Upper lobe of right lung (tissue), 1 donor: ENCODE measurements at places on chromosomes 3 and 15. TPM values are rescaled to one million over a fixed set of nuclear protein-coding genes. Genes with fewer than 3 reads are reported as not detected.
A peak's percentile ranks its signal among the peaks of the same experiment; 100 is the strongest.

The PRSS50 gene
- 0.20 TPM for total RNA-seq

The IGSF10 gene
- total RNA-seq, result 32.4 TPM

The GBE1 gene
- 29.2 TPM for total RNA-seq

The MST1 gene
- 23.7 TPM for total RNA-seq

The VEPH1 gene
- 139 TPM for total RNA-seq

The LRRIQ4 gene
- 0.29 TPM for total RNA-seq

The COL7A1 gene
- 3.7 TPM for total RNA-seq

The CSPG5 gene
- total RNA-seq, result 5.4 TPM

The UBAP1L gene
- total RNA-seq, result 4.9 TPM

The ZBED2 gene
- total RNA-seq, result 6.4 TPM

The TMEM212 gene
- not detected for total RNA-seq

- DNase-seq, result no peak
Measured at GRCh38 chr15:65201918-65202317, 9.4 kb downstream of the CILP start.

- no peak for DNase-seq
Measured at GRCh38 chr3:142646020-142646785, 50.0 kb downstream of the PLS1 start.

DNA sequence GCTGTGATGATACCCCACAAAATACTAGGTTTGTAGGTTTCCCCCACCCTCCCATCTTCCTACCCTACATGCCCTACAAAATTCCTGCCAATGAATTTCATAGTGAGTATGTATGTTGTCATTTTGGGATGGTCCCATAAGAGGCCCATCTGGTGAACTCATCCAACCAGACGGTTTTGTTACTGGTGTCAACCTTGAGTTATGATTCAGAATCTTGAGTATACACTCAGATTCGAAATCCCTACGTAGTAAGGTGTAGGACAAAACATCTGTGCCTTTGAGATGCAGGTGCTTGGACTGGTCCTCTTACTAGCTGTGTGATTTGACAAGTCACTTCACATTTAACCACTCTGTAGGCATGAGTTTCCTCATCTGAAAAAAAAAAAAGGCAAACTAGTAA, 3.6 kb downstream of the SIAH2 start:
- no peak for DNase-seq

- DNase-seq, result no peak
Measured at GRCh38 chr15:74207652-74208440, 5.3 kb upstream of the STRA6 start.

DNA sequence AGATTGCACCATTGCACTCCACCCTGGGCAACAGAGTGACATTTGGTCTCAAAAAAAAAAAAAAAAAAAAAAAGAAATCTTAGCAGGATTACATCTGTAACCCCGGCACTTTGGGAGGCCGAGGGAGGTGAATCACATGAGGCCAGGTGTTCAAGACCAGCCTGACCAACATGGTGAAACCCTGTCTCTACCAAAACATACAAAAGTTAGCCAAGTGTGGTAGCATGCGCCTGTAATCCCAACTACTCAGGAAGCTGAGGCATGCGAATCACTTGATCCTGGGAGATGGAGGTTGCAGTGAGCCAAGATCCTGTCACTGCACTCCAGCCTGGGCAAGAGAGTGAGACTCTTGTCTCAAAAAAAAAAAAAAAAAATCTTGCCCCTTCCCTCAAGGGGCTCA, 40.4 kb downstream of the LIPC start:
- DNase-seq, result no peak

- DNase-seq, result no peak
Measured at GRCh38 chr3:183466575-183466974, 38.2 kb upstream of the MCF2L2 start.

GRCh38 chr3:28906561-28907310, 374.1 kb upstream of the RBMS3 start:
- DNase-seq, result no peak

GRCh38 chr3:123843668-123844067, 40.5 kb downstream of the MYLK start:
- no peak for DNase-seq

GRCh38 chr3:189149203-189149602, 22.6 kb upstream of the TPRG1 start:
- no peak for DNase-seq

- no peak for DNase-seq
Measured at GRCh38 chr15:80494756-80495155, 90.6 kb downstream of the ARNT2 start.

GRCh38 chr3:31968369-31968926, 12.6 kb downstream of the OSBPL10 start:
- DNase-seq, result no peak

DNA sequence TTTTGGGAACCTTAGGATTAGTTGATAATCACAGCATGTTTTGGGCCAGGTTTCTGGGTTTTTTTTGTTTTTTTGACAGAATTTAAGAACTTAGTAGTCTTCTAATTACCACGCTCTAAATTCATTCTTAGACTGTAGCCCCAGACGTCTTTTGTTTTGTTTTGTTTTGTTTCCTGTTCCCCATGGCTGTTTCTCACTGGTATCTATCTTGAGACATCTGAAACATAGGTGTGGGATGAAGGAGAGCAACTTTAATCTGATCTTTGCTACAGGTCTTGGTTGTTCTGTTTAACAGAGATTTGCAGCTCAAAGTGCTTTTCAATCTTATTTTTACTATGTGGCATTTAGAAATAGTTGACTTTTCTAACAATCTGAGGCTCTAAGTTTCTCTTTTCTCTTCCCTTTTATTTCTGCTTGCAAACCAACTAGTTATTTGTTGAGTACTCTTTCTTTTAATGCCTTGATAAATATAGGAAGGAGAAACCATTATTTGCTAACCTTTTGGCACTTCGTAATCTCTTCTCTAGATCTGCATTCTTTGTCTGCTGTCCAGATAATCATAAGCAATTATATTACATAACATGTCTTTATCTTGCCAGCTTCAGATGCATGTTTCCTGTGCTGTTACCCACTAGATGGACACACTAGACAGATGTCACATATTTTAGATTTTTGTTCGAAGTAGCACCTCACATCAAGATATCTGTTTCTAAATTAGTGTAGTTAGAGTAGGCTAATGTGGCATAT, 40.9 kb downstream of the FBXL2 start:
- no peak for DNase-seq

GRCh38 chr15:31387479-31388118, 61.0 kb downstream of the KLF13 start:
- no peak for DNase-seq

- DNase-seq, result no peak
Measured at GRCh38 chr3:154137036-154137435, 15.8 kb downstream of the ARHGEF26 start.

DNA sequence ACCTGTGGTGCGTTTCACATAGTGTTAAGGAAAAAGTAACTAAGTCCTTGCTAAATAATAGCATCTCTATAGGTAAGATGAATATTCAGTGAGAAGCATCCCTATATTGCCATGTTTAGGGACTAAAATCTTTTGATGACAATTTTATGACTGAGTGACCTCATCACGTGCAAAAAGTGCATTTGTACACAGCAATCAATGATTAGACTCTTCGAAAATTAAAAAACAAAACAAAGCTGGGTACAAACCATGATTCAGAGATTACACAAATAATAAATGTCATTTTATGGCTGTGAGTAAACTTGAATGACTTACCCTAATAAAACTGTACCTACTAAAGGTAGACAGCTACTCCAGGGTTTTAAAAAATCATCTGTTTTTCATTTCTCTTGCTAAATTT, 505.3 kb downstream of the FOXP1 start:
- no peak for DNase-seq

- DNase-seq, result no peak
Measured at GRCh38 chr3:149080011-149080698, 6.2 kb downstream of the HLTF start.

DNA sequence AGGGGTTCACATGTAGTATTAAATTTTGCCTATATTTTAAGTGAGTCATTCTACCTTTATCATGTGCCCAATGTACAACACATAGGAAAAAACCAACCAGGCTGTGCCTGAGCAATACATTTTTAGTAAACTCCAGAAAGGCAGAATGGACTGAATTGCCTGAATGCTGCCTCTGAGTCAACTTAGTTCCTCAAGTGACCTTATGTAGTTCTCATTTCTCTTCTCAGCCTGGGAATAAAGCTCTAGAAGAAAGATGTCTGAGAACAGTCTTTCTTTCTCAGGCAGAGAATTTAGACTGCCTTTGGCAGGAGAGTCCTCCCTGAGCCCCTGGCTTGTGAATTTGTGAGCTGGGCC, 13.0 kb downstream of the ST3GAL6 start:
- DNase-seq, result no peak

DNA sequence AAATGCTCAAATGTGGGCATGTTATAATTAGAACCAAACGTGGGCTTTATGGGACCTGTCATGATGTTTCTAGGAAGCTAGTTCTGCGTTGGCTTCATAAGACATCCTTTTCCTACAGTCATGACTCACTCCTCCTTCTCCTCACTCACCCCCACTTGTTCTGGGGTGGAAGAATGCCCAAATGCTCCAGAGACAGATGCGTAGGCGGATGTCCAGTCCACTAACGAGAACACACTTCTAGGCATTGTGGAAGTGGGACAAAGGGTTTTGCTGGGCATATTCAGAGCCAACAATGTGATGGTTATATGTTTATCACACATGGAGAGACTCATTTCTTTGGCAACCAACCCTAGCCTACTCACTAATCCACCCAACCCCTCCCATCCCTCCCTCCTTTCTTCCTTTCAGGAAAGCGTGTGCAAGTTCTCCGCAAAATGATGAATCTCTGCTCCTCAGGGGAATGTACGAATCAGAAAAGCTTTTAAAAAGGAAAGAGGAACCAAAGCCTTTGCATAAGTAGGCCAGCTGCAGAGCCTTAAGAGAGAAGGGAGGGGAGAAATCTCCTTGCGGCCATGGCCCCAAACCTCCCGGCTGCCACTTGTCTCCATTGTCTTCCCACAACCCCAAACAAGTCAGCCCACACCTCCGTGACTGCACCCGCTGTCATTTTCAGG, 123.0 kb upstream of the SPRED1 start:
- peak; percentile 65 for DNase-seq

DNA sequence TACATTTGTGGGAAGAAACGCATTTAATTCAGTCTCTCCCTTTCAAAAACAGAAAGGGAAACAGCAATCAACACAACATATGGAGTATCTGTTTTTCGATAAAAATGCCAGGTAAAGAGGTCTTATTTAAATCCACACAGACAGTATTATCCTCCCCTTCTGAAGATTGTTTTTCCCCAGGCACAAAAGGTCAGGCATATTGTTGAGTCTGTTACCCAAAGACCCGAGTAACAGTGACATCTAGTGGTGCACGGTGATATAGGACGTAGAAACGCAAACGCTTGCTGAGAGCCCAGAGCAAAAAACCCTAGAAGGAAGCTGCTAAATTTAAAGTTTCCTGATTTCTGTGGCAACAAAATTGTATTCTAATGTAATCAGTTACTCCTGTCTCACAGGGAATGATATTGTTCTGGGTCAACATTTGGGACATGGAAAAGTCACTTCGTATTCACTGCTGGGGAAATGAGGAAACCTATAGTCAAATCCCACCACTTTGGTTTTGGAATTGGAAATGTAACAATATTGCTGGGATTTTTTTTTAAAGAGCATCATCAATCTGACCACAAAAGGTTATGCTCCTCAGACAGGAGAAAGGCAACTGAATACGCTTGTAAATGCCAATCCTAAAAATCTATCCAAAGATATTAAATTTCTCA, 312.7 kb upstream of the CCDC54 start:
- no peak for DNase-seq

DNA sequence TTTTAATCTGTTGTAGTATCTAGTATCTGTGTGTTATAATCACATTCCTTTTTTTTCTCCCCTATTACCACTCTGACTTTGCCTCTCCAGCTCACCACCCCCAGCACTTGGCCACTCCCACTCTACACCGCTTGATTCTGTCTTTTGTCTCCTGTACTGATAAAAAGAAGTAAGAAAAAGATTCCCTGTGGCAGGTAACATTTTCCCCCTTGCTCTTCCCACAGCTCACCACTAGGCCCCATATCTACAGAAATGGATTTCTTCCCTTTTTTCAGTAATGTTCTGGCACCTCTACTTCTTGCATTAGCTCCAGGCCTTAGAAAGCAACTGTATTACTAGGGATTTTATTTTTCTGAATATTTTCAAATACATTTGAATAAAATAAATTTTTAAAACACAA, 25.6 kb downstream of the KCNH8 start:
- no peak for DNase-seq

DNA sequence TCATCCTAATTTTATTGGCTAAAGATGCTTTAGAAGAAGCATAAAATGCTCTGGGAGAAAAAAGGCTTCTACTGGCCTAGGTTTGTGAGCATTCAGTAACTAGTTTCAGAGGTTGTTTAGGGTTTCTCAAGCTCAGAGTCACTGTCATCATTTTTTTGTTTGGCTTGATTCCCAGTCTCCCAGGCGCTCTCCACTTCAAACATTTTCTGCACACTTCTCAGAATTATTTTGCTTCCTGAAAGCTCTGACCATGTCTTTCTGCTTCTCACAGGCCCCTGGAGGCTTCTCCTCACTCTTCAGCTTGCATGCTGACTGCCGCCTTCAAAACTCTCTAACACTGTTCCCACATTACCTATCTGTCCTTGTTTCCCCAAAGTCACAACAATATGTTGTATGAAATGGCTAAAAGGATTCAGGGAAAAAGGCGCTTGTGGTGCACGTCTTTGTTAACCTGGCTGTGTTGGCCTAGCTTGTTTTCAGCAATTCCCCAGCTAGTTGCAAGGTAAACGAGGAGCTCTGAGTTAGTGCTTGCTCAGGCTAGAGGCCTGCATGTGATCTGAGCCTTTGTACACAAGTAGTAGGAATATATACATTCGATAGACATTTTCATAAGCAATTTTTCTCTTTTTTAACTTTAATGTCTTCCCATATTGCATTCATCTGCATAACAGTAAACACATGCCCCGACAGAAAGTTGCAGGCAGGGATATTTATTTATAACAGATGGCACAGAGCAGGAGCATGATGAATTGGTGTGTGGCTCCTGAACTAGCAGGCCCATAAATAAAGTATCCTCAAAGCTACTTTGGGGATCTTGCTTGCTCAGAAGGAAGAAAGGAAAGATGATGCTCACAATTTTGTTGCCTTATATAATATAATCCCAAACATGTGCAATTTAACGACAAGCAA, 129.2 kb upstream of the DPH6 start:
- DNase-seq, result no peak

DNA sequence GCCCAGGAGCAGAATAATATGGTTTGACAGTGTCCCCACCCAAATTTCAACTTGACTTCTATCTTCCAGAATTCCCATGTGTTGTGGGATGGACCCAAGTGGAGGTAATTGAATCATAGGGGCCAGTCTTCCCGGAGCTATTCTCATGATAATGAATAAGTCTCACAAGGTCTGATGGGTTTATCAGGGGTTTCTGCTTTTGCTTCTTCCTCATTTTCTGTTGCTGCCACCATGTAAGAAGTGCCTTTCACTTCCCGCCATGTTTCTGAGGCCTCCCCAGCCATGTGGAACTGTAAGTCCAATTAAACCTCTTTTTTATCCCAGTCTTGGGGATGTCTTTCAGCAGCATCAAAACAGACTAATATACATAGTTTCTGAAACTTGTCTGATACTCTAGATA, 28.4 kb upstream of the ATP2C1 start:
- DNase-seq, result no peak

DNA sequence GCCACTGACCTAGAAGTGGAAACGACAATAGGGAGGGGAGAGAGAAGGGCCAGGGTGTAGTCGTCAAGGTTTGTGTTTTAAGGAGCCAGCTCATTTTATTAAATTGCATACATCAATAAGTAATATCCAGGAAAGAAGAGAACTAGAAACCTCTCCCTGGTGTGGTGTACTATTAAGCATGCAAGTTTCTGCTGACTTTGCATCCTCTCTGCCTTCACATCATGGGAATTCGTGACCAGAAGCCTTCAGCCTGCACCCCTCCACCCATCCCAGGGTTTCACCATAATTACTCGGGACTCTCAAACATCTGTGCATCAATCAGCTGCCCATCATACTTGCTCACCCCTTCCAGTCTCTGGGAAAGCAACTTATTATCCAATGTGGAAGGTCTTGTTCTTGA, 70.9 kb upstream of the UBE3A start:
- DNase-seq, result no peak
